ENCODE measurements at places on chromosomes 6 and 20.

- DNase-seq = no peak
Observed at GRCh38 chr20:59376109-59376841, 75.9 kb downstream of the EDN3 start.

- DNase-seq = no peak
Observed at GRCh38 chr6:129175066-129175465, 292.1 kb downstream of the LAMA2 start.

GRCh38 chr6:32153564-32154513 lies at the start of gene PPT2:
TSS of gene PPT2 (plus strand) at chr6:32154141. CDS start at chr6:32154595, 454 bp downstream.
- DNase-seq = peak; percentile 93

DNA sequence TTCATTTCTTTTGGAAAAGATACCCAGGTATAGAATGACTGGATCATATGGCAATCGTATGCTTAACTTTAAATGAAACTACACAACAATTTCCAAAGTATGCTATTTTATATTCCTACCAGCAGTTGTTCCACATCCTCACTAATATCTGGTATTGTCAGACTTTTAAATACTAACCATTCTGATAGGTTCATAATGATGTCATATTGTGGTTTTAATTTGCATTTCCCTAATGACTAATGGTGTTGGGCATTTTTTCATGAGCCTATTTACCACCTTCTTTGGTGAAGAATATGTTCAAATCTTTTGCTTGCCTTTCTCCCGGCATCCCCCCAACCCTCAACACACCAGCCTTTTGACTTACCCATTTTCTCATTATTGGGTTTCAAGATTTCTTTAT lies 96.2 kb upstream of the HMGN3 start:
- no peak for DNase-seq

GRCh38 chr6:119142041-119142440 lies 63.6 kb upstream of the FAM184A start:
- DNase-seq = no peak

- no peak for DNase-seq
Observed at GRCh38 chr6:36033935-36034334, 6.3 kb downstream of the MAPK14 start.

GRCh38 chr6:154945271-154945890 lies 49.7 kb upstream of the TIAM2 start:
- DNase-seq = no peak

GRCh38 chr6:137813308-137813970 lies 53.6 kb upstream of the TNFAIP3 start:
- DNase-seq = no peak

DNA sequence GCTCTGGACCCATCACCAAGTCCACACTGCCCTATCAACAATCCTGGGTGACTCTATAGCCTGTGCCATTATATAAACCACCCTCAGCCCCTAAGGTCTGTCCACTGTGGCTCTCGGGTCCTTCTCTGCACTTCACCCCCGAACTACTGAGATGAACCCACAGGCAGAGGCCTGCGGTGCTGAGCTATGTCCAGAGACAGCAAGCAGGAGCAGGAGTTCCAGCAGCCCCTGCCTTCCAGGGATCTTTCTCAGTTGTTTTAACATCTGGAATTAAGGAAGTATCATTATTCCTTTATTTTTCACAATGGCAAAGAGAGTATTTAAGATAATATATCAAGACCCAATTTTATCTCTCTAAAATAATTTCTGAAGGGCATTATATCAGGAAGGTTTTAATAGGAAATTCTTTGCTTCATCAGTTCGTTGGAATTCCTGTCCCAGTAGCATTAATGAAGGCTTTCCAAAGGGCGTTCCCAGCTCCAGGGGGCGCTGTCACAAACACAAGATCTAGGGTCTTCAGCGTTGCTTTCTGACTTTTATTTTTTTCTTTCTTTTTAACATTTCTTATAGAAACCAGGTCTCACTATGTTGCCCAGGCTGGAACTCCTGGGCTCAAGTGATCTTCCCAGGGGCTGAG lies 27.3 kb downstream of the RRBP1 start:
- no peak for DNase-seq

GRCh38 chr6:119328254-119328653 lies 21.3 kb downstream of the MAN1A1 start:
- DNase-seq = no peak

- DNase-seq = no peak
Observed at GRCh38 chr20:54090230-54091119, 20.1 kb upstream of the BCAS1 start.

- no peak for DNase-seq
Observed at GRCh38 chr6:12163744-12164507, 126.2 kb upstream of the EDN1 start.

DNA sequence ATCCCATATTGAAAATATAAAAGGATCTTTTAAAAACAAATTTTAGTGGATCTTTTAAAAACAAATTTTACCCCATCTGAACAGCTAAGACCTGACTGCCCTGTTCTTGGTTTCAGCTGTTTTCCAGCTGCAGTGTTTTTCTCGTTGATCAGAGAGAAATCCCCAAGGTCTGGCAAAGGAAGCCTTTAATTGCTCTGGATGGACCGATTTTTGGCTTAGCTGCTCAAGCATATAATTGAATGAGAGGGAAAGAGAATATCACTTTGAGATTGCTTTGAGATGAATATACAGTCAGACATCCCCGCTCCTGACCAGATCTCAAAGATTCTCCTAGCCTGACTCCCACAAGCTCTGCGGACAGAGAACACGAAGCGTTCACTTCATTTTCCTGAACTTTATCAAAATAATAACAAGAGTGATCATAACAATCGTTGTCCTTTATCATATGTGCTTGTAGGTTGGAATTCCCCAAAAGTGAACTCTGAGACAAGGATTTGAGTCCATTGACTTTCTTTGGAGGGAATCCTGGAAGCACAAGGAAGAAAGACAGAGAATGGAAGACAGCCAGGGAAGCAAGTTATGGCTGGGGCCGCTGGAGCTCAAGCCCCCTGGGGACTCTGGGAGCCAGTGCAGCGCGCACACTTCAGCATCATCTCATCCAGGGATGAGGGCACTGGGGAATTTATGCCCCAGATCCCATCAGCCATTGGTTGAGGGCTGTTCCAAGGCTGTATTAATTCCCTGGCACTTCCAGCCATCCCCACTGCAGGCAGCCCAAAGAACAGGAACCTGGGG lies 101.3 kb downstream of the SNX5 start:
- no peak for DNase-seq

- no peak for DNase-seq
Observed at GRCh38 chr20:50558483-50558925, 48.3 kb downstream of the PTPN1 start.

DNA sequence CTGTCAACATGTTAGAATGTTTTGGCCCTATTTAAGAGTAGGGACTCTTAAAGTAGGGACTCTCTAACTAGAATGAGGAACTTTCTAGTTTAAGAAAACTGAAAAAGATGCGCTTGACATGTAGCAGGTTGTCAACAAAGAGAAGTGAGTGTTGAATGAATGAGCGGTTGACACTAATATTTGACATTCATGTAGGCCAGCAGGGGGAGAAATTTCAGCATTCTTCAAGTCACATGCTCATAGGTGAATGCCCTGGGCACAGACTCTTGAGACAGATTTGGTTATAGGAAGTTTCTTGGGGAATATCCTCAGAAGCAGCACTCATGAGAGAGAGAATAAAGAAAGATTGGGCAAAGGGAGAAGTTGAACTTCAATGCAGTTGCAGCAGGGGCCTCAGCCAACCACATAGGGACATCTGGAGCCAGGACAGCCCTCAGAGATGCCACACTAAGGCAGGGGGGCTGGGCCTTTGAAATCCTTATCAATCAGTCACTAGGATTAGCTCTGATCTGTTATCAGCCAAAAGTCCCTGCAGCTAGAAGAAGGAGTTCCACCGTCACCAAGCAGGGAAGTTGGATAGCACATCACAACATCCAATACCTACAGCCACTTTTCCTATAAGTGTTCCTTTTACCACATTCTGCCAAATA lies 145.1 kb upstream of the FKBP1C start:
- DNase-seq = peak; percentile 39

- peak; percentile 8 for DNase-seq
Observed at GRCh38 chr6:35754452-35755277, 17.8 kb downstream of the ARMC12 start.

DNA sequence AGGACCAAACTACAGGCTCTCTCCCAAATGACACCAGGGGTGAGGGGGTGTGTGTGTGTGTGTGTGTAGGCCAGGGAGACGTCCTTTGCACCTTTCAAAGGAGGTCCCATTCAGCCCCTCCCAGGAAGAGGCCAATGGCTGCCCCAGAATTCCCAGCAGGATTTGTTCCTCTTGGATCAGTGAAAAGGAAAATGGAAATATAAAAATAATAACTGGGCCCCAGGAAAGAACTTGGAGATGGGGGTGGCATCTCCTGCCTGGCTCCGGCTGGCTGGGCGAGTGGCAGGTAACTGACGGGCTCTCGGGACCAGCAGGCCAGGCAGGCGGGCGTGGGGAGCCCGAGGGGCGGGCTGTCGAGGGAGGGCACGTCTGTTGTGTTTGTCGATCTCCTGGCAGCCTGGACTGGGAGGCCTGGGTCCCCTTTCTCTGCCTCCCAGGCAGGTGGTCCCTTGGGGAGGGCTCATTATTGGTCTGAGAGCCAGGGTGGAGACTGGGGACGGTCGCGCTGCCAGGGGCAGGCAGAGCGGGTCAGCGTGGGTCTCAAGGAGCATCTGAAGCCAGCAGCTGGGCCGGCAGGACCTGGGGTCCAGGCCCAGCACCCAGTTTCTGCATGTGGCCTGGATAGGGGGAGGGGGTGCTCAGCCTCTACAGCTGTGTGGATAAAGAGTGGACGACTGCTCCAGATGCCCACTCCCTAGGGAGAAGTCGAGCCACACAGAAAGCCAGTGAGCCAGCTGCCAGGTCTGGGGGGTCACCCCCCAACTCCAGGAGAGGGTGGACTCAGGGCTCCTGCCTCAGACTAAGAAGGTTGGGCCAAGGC lies 3.1 kb downstream of the NOL4L start:
- no peak for DNase-seq

GRCh38 chr6:77786935-77787629 lies 134.2 kb downstream of the MEI4 start:
- DNase-seq = peak; percentile 6

DNA sequence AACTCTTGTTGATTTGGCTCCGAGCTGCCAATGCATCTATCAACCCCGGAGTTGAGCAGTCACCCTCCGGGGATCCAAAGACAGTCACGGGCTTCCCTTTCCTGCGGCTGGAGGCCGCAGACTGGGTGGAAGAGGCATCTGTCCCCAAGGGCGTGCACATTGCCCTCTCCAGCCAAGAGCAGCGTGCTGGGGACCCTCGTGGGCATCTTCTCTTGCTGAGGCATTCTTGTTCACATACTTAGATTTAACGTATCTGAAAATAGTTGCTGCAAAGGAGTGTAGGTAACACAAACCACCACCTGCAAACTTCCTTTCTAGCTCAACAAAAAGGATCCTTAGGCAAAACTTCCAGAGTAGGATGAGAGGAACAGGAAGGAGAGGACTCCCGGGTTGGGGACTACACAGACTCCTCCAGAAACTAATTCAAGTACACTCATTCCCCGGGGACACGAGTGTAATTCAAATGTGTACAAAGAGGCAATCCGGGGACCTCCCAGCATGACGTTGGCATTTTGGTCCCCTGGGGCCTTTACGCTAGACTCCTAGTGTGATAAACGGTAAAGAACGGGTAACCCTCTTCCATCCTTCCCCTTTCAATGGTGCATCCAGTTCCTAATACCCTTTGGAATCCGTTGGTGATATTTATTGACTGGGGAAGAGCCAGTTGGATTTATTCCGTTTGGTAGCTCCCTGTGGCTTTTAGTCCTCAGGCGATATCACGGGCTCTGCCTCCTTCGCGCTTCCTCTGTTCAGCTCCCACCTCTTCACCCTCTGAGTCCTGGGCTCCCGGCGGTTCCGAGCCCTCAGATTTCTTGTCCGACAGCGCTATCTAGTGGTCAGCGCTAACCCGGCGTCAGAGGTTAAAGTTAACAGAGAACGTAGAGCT lies 2.7 kb upstream of the COL12A1 start:
- DNase-seq = peak; percentile 81

- no peak for DNase-seq
Observed at GRCh38 chr6:161050134-161050765, 58.7 kb downstream of the MAP3K4 start.

DNA sequence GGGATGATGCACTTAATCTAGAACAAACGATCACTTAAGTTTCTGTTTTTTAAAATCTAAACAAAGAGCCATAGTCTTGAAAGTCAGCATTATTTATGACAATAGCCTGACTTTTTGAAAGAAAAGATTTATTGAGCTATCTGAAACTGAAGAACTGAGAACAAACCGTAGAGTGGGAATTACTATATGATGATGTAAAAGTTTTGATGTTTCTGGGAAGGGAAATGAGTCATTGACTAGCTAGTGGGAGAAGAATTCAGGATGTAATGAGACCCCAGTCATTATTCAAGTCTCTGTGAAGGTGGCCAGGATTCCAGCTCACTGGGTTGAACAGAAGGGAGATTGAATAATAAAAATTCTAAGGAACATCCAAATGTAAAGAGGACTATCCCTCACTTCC lies 83.4 kb upstream of the FABP7 start:
- DNase-seq = no peak

DNA sequence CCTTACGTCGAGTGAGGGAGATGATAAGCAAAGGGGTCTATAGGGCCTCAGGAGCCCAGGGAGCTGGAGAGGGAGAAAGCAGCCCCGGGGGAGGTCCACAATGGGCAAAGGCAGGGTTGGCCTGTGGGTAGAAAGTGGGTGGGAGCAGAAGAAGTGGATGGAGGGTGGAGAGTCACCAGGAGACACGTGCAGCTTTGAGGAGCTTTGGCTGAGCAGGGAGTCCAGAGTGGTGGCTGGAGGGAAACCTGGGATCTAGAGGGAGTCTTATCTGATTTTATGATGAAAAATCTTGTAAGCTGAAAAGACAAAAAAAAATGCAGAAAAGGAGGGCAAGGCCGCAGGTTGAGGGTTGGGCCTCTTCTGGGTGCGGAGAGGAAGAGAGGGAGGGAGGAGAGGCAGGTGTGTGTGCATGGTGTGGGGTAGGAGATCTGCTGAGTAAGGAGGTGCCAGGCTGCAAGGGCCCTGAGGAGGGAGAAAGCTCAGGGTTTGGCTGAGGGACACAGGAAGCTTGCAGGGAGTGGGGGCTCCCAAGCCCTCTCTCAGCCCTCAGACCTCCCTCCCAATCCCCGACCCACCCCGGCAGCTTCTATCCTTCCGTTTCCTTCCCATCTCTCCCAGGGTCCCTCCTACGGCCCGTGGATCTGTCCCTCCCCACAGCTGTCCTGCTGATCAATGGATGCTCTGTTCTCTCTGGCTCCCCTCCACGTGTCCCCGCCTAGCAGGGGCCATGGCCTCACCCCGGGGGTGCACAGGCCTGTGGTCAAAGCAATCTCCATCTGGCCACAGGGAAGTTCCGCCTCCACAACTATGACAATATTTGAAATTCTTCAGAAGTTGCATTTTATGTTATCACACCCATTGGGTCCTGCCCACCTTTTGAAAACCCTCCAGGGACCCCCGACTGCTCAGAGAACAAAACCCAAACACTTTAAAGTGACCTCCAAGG lies 17.1 kb upstream of the BPI start:
- DNase-seq = no peak

Data from D341Med (cell line).